Foreskin melanocyte (primary cell): ENCODE measurements at places on chromosomes 16 and 17.
A peak's percentile ranks its signal among the peaks of the same experiment; 100 is the strongest.

DNA sequence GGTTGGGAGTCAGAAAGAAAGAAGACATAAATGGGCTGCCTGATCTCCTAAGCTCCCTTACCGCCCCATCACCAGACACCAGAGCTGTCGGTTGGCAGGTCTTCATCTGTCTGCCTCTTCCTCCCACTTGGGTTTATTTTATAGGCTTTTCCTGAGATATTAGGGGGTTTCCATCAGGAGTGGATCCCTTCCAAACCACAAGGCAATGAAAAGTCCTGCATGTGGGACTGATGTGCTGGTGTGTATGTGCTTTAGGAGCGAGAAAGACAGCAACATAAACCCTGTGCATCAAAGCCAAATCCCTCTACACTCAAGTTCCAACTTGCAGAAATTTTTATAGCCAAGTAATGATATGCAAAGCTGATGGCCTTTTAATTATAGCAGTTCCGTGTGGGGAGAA lies 389.5 kb downstream of the SLC39A11 start:
- no peak for DNase-seq

DNA sequence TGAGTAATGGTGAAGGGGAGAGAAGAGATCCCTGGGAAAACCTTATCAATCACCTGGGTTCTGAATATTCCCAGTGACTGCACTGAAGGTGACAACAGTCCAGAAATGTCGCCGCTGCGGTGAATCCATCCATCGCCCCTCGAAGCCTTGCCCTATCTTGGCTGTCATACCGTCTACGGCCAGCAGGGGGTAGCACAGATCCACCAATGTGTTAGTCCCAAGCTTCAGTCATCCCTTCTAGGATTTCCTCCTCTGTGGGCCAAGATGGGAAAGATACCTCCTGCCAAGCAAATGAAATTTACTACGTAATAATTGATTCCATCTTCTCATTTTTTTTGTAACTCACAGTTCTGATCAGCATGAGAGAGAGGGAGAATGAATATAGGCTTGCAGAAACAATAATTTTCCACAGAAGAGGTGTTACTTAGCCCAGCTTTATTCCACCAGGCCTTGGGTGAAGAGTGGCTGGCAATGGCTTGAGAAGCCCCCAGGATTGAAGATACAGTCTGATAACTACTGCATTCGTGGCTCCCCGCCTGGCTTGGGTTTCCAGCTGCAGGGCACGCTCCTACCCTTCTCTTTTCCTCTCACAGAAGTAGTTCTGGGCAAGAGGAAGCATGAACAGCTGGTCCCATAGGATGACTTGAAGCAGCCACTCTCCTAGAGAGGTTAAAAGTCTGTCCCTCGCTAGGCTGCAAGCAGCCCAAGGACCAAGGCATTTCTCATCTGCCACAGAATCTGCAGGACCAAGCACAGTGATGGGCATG lies 2.6 kb upstream of the FMNL1 start:
- DNase-seq, result peak; percentile 66

- no peak for DNase-seq
Measured at GRCh38 chr17:18626152-18626870, 17.9 kb downstream of the TBC1D28 start.

- no peak for DNase-seq
Measured at GRCh38 chr17:83065660-83066542, 13.5 kb upstream of the METRNL start.

- DNase-seq, result no peak
Measured at GRCh38 chr17:66619206-66619605, 215.7 kb upstream of the CACNG5 start.

GRCh38 chr16:85752511-85753420 lies 1.9 kb upstream of the C16orf74 start:
- DNase-seq, result no peak

DNA sequence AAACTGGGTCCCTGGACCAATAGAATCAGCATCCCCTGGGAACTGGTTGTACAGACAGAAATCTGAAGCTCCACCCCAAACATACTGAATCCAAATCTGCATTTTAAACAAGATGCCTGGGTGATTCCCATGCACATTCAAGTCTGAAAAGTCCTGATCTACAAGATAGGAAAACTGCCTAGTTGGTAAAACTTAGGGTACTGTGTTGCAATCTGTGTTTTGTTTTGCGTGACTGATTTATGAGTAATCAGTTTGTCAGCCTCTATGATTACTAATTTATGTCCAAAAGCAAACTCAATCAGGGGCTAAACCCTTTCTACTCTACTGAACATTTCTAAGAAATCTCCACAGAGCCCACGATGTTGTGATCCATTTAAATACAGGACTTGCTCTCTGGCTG lies 103.8 kb downstream of the YPEL2 start:
- DNase-seq, result peak; percentile 14

- DNase-seq, result no peak
Measured at GRCh38 chr17:47277921-47278320, 24.3 kb downstream of the ITGB3 start.

DNA sequence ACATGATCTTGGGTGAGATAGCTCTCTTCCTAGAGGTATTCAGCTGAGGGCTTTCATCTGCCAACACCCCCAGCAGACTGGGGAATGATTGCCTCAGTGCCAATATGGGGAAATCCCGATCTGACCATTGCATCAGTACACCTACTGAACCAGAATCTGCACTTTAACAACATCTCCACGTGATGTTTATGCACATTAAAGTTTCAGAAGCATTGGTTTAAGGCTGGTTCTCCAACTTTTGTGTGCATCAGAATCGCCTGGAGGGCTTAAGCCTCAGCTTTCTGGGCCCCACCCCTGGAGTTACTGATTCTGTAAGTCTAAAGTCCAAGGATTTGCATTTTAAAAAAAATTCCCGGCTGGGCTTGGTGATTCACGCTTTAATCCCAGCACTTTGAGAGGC lies 123.6 kb upstream of the MED13 start:
- DNase-seq, result no peak

DNA sequence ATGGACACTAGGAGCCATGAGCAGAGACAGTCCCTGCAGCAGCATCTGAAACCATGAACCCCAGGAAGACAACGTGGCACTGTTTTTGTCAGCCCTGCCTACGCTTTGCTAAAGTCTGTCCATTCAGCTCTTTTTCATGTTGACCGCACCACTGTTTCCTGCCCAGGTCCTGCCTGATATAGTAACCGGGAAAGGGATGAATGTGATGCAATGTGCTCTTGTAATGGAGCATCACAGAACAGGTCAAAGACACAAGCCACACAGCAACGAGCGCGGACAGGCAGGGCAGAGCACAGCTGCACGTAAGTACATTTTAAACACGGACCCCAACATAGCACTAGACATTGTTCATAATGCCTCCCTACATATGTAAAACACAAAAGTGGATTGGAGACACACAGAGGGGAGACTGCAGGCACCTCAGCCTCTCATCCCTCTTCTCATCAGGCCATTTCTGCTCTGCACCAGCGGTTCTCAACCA lies 16.9 kb upstream of the TNFRSF13B start:
- no peak for DNase-seq

DNA sequence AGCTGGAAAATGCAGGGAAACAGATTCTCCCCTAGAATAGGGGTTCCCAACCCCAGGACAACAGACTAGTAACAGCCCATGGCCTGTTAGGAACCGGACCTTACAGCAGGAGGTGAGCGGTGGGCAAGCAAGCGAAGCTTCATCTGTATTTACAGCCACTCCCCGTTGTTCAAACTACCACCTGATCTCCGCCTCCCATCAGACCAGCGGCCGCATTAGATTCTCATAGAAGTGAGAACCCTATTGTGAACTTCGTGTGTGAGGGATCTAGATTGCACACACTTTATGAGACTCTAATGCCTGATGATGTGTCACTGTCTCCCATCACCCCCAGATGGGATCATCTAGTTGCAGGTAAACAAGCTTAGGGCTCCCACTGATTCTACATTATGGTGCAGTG lies 3.5 kb downstream of the CD300LB start:
- DNase-seq, result no peak

DNA sequence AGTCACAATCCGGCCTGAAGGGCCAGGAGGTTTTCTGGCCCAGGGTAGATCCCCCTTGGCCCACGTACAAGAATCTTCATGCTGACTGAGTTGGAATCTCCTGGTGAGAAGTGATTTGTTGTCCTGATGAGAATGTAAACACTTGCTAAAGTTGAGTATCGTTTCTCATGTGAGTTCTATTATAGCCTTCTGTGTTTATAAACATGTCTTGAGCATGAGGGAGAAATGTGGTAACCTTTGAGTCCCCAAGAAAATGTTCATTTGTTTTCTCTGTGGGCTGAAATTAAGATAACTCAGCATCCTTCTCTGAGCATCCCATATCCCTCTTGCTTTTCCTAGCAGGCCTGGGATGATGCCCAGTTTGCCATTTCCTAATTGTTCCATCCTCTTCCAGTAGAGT lies 204.8 kb downstream of the FTO start:
- no peak for DNase-seq

GRCh38 chr17:1260086-1260769 lies 10.0 kb upstream of the BHLHA9 start:
- DNase-seq, result no peak
